ENCODE measurements at places on chromosomes 7 and 10.

DNA sequence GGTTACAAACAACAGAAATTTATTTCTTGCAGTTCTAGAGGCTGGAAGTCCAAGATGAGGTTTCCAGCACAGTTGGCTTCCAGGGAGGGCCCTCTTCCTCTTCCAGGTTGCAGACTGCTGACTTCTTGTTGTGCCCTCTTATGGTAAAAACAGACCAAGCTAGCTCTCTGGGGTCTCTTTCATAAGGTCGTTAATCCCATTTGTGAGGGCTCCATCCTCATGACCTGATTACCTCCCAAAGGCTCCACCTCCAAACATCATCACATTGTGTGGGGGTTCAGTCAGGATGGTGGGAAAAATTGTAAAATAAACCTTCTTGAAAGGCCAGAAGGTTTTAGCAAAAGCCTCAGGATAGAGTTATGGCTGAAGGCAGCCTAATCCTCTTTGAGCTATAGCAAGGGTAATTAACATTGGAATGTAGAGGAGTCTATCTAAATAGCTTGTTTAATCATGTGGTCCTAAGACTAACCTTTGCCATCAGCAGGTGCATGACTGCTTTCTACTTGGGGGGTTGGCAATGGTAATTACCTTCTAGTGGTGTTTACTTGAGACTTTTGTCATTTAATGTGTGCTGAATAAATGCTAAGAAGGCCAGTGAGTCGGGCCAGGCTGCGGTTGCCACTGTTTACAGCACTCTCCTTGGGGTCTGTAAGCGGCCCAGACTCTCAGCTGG lies 80.8 kb downstream of the PPP1R17 start:
- no peak for DNase-seq

GRCh38 chr10:104262055-104262454 lies 6.9 kb upstream of the GSTO2 start:
- DNase-seq, result no peak

GRCh38 chr7:115274-115911 lies 77.0 kb upstream of the FAM20C start:
- DNase-seq, result no peak

- DNase-seq, result no peak
These were observed 8.0 kb downstream of the SEPHS1 start for GRCh38 chr10:13340068-13340467.

- no peak for DNase-seq
These were observed 12.8 kb downstream of the SH3PXD2A start for GRCh38 chr10:103842605-103843004.

DNA sequence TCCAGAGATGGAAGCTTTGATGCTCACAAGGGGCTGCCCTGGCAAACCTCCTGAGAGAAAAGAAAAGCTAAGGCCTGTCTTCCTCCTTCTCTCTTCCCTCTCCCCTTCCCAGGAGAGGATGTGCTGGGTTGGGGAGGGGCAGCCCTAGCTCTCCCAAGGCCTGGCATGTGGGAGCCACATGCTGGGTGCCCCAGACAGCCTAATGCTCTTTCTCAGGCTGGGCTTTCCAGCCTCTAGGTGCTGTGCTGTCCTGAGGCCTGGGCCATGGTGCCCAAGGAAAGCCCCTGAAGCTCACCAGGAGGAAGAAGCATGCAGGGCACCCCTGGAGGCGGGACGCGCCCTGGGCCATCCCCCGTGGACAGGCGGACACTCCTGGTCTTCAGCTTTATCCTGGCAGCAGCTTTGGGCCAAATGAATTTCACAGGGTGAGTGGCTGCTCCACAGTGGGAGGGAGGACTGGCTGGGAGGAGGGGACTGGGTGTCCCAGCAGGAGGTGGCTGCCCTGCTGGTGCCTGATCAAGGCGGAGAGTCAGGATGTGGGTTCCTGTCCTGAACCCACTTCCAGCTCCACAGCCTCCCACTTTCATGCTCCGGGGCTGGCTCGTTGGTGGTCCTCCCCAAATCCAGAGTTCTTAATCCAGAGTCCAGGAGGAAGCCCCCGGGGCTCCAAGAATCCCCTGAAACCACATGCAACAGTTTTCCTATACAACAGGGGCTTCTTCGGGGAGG lies 1.7 kb downstream of the CPA5 start:
- no peak for DNase-seq

- no peak for DNase-seq
These were observed 5.7 kb downstream of the PDK4 start for GRCh38 chr7:95590387-95591248.

DNA sequence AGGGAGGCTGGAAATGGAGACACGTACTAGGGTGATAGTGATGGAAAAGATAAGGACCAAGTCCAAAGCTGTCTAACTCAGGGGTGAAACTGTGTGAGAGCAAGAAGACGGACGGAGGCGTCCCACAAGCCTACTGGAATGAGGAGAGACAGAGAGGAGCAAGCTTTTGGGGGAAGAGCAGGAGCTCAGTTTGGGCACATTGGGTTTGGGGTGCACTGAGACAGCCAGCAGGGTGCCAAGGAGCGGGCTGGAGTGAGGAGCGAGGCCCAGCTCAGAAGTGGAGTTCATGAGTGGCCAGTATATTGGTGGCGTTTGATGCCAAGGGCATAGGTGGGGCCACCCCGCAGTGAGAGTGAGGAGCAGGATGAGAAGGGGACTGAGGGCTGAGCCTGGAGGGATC lies 22.6 kb downstream of the GHRHR start:
- DNase-seq, result no peak

DNA sequence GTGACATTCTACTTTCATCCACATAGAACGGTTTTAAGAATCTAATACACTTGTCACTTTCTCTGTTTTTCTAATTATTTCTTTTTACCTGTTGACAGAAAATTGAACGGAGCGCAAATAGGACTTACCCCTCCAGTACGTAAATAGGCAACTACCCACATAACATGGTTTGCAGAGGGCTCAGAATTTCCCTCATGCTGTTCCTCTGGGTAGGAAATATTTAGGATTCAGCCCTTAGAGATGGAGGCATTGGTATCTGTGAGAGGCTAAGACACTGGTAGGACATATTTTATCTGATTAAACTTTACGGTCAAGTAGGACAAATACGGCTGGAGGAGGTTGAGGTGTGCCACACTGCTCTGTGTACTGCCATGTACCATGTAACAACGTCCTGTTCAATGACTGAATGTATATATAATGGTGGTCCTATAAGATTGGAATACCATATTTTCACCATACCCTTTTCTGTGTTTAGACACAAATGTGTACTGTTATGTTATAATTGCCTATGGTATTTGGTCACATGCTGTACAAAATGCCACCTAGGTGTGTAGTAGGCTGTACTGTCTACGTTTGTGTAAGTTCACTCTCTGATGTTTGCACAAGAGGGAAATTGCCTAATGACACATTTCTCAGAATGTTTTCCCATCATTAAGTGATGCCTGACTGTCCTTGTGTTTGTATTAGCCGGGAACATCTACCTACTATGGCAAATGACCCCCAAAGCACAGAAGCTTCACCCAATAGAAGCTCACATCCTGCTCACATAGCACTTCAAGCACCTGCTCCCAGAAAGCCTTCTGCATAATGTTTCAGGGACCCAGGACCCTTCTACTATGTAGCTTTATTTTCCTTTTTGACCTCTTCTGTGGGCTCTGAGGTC lies 429.4 kb upstream of the AKR1E2 start:
- DNase-seq, result no peak

DNA sequence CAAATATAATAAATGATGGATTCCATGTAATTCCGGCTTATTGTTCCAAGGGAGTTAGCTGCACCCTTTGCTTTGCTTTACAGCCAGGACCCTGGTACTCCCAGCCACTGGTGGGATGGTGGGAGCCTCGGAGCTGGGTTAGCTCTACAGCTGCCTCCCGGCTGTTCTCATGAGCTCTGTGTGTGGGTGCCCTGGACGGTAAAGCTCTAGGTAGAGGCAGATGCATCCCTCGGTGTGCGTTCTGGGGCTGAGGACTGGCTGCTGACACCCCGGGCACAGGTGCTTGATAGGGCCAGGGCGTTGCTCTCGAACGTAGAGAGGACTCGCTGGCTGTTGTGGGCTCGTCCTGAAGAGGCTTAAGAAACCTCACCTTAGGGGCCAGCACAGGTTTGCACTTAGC lies 50.1 kb downstream of the PFKP start:
- DNase-seq, result no peak

DNA sequence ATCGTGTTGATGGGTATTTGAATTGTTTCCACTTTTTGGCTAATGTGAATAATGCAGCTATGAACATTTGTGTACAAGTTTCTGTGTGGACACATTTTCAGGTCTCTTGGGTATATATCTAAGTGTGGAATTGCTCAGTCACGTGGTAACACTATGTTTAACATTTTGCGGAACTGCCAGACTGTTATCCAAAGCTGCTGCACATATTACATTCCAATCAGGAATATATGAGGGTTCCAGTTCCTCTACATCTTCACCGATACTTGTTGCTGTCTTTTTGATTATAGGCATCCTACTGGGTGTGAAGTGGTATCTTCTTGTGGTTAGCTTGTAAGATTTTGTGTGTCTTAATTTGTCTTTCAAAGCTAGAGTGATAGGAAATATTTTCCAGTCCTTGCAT lies 6.8 kb downstream of the PTPN12 start:
- no peak for DNase-seq

DNA sequence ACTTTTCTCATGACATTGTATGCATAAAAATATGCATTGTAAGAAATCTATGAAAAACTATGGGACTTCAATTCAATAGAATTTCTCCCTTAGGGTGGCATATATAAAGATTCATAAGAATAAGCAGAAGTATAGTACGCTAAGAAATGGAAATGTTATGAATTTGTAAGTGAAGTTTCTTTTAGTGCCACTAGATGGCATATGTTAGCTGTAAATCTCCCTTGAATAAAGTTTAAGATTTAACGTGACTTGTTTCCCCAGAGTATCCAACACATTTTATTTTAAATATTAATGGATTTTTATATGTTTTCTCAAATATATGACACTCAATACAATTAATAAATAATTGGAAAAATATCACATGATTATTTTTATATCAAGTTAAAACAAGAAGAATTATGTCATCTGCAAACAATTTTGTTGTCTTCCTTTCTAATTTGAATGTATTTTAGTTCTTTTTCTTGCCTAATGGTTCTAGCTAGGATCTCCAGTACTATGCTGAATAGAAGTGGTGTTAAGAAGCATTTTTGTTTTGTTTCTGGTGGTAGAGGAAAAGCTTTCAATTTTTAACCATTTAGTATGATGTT lies 287.2 kb downstream of the HGF start:
- DNase-seq, result no peak

DNA sequence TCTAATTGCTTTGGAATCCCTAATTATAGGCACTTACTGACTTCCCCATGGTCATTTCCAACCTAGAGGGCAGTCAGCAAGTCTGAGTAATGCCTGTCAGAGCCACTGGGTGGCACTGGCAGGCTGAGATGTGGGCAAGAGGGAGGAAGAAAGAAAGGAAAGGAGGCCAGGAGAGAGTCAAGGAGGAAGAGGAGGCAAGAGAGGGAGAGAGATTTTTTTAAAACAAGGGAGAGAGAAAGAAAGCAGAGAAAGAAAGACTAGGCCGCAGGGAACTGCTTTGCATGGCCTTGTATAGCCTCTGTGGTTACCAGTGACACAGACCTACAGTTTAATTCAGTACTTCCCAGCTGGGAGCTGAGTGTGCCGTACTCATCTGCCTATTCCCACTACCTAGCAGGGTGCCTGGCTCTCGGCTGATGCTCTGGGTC lies 210.4 kb upstream of the ADO start:
- no peak for DNase-seq

DNA sequence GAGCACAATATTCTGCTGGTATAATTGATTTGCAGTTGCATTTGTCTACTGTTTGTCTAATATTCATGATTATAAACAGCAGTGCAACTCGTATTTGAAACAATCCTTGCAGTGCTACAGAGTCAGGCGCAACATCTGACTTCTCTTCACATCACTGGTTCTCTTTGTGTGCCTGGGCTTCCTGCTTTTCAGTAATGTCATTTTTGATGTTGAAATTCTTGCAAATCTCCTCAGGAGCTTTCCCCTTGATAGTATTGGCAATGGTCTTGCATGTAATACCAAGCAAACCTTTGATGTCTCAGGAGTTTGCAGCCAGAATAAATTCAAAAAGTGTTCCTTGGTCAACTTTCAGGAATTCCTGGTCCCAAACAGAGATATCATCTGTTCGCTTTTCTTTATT lies 20.2 kb downstream of the HPS6 start:
- DNase-seq, result no peak

GRCh38 chr7:28613262-28613661 lies 200.9 kb downstream of the CREB5 start:
- DNase-seq, result no peak

DNA sequence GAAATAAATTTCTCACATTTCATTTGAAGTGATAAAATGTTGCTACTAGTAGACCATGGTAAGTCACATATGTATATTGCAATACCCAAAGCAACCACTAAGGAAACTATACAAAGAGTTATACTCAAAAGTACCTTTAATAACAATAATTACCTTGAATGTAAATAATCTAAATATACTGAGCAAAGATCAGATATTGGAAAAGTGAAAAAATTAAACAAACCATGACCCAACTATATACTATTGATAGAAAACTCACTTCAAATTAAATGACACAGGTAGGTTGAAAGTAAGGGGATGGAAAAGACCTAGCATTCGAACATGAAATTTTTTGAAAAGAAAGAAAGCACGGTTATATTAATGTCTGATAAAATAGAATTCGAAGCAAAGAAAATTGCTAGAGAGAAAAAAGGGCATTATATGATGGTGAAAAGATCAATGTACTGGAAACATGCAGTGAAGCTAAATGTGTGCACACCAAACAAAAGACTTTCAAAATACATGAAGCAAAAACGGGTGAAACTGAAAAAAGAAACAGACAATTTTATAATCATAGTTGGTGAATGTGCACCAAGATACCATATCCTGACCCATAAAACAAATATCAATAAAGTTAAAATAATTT lies 29.1 kb downstream of the TFPI2 start:
- no peak for DNase-seq

DNA sequence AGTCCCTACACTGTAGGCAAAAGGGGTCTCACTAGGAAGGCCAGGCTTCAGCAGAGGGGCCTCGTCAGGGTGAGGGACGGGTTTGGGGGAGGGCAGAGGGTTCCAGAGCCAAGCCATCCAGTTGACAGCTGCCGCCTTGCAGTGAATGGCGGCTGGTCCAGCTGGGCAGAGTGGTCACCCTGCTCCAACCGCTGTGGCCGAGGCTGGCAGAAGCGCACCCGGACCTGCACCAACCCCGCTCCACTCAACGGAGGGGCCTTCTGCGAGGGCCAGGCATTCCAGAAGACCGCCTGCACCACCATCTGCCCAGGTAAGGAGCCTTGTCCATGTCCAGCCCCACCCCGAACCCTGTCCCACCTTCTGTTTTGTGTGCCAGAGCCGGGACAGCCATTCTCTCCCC lies 31.6 kb upstream of the SLC29A3 start:
- no peak for DNase-seq

All from stimulated activated CD8-positive, alpha-beta memory T cell treated with anti-CD3 and anti-CD28 coated beads, Interleukin-7, amount 100 ng/mL, for 1 hour (primary cell).